Astrocyte of the spinal cord (primary cell): ENCODE measurements at places on chromosomes 12 and 14.

- no peak for DNase-seq
Observed at GRCh38 chr14:91515979-91516378, 5.9 kb upstream of the PPP4R3A start.

GRCh38 chr12:131989021-131989420, 39.3 kb downstream of the EP400 start:
- no peak for DNase-seq

DNA sequence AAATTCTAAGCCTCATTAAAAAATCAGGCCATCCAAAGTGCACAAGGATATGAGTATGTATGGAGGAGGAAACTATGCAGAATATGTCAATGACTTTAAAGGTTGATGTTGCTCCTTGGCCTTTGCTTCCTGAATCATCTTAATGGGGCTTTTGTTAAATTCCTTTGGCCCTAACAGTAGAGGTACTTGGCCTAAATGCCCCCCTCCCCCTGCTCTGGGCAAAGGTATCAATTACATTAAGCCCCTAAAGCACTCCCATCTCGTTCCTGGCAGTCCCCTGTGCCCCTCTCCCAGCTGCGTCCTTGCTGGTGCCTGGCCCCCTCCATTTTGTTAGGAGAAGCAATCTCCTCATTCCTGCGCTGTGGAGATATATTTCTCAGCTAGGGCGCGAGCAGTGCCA, 4.8 kb downstream of the COPZ1 start:
- DNase-seq = no peak

DNA sequence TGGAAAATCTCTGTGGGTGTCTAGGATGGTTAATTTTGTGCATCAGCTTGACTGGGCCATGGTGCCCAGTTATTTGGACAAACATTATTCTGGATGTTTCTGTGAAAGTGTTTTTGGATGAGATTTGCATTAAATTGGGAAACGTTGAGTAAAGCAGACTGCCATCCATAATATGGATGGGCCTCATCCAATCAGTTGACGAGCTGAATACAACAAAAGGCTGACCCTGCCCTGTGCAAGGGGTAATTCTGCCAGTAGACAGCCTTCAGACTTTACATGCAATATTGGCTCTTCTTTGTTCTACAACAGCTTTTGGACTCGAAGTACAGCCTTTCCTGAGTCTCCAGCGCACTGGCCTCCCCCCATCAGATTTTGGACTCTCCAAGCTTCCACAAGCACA, 1.5 kb upstream of the CDKN3 start:
- no peak for DNase-seq

DNA sequence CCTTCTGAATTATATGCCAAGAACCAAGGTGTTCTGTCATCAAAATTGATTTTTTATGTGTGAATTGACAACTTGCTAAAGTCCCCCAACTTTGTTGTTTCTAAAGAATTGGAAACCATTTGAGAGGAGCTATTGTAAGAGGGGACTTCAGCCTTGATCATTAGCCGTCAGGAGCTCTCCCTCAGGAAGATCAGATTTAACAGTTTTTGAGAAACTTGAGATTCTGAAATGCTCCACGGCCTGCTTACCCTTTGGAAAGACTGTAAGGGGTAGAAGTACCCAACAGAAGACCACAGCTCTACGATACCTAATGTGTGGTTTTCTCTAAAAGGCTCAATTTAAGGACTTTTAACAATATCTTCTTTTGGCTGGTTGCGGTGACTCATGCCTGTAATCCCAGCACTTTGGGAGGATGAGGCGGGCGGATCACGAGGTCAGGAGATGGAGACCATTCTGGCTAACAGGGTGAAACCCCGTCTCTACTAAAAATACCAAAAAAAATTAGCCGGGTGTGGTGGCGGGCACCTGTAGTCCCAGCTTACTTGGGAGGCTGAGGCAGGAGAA, 51.1 kb downstream of the BAZ2A start:
- DNase-seq = no peak

- peak; percentile 11 for DNase-seq
Observed at GRCh38 chr14:53954551-53955228, 1.9 kb downstream of the BMP4 start.

DNA sequence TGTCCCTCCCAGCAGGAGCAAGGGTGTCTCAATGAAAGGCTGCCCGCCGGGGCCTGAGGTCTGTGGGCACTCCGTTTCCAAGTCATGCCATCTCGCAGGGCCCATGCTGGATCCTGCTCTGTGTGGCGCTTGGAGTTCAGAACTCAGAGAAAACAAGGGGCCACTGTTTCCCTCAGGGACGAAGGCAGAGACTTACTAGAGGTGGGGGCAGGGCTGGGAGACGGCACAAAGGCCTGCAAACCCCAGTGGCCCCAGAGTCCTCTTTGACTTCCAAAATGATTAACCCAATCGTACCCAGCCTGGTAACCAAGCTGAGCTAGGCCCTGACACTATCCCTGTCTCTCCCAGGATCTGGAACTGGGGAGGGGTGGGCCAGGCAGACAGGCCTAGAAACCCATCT, 95.8 kb downstream of the ITPK1 start:
- no peak for DNase-seq

- DNase-seq = no peak
Observed at GRCh38 chr12:120546050-120546386, 11.9 kb downstream of the RNF10 start.

DNA sequence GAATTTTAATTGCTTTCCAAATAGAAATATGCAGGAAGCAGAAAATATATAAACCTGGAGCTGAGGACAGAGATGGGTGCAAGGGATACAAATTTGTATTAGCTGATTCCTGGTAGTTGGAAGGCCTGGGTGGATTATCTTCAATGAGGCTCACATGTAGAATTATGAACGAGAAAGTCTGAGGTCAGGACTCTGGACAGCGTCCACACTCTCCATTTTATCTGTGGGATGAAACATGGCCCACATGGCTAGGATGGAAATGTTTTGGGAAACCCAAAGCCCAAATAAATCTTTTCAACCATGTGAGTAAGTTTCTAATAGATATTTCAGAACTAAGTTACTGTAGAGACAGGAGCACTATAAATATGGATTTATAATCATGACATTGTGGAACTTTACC, 256.1 kb downstream of the APAF1 start:
- DNase-seq = peak; percentile 15

DNA sequence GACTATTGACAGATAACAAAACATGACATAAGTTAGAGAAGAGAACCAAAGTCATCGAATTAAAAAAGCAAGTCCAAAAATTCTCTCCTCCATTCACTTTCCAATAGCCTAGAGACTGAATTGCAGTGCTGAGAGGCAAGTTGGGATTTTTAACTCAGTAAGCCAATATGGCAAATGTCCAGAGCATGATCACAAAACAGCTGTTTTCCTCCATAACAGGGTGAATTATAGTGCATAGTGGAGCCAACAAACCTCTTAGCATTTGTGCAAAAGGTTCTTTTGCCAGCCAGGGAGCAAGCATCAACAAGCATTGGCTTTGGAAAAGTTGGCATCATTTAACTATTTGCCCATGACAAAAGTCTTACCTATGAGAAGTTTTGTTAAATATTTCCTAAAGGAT, 458.8 kb upstream of the NOVA1 start:
- DNase-seq = no peak

GRCh38 chr14:67392123-67392522, 19.8 kb downstream of the PLEK2 start:
- no peak for DNase-seq

GRCh38 chr14:34103176-34103575, 152.3 kb upstream of the EGLN3 start:
- DNase-seq = no peak

GRCh38 chr14:75675265-75675960, 14.4 kb downstream of the TTLL5 start:
- no peak for DNase-seq

DNA sequence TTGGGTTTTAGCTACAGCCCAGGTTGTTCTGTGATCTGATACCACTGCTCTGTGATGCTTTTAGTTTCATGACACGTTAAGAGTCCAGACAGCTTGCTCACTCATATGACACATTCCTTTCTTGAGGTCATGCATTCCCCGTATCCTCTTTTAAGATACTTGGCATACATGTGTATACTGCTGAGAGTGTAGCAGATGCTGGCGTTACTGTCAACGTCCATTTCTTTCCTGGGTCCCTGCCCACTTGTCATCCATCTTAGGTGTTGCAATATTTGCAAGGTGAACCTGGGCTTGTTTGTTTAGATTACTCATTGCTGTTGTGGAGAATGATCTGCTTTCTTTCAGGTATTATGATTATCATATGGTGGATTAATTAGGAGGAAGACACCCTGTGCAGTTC, 9.1 kb upstream of the EMP1 start:
- DNase-seq = peak; percentile 89

DNA sequence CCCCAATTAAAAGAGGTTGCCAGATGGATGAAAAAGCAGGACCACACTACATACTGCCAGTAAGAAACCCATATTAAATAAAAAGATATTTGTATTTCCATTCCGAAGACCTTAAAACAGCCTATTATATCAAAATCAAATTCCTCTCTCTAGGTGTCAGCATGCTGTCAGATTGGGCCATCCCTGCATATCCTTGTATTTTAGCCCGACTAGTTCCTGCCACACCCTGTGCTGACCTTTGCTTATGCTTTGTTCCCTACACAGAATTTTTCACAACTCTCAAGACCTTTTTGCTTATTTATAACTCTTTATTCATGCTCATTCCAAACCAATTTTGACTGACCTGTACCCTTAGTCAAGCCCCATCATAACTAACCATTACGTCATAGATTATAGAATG, 12.8 kb downstream of the GSKIP start:
- DNase-seq = no peak
